ENCODE measurements at places on chromosomes 2 and 18. TPM values are rescaled to one million over a fixed set of nuclear protein-coding genes. Genes with fewer than 3 reads are reported as not detected.

TFCP2L1 gene
- polyA plus RNA-seq, result 0.17 TPM

AGXT gene
- polyA plus RNA-seq, result 0.04 TPM

KHK gene
- polyA plus RNA-seq, result 2.7 TPM

AP1S3 gene
- polyA plus RNA-seq, result 0.46 TPM

CAPN13 gene
- polyA plus RNA-seq, result not detected

DYSF gene
- polyA plus RNA-seq, result 12.3 TPM

REG3G gene
- polyA plus RNA-seq, result 0.08 TPM

EFR3B gene
- 0.45 TPM for polyA plus RNA-seq

KLF7 gene
- polyA plus RNA-seq, result 31.2 TPM

AFF3 gene
- polyA plus RNA-seq, result 5.9 TPM

RUFY4 gene
- polyA plus RNA-seq, result 0.57 TPM

AOX1 gene
- polyA plus RNA-seq, result 105 TPM

APLF gene
- polyA plus RNA-seq, result 1.0 TPM

STPG4 gene
- polyA plus RNA-seq, result 0.17 TPM

COQ10B gene
- polyA plus RNA-seq, result 16.0 TPM

ATP6V1C2 gene
- polyA plus RNA-seq, result 0.48 TPM

THUMPD2 gene
- polyA plus RNA-seq, result 10.5 TPM

CCDC141 gene
- 0.47 TPM for polyA plus RNA-seq

TNFRSF11A gene
- polyA plus RNA-seq, result 0.70 TPM

GPR55 gene
- 0.13 TPM for polyA plus RNA-seq

HOXD8 gene
- 50.6 TPM for polyA plus RNA-seq

FAM228A gene
- polyA plus RNA-seq, result 1.3 TPM

KLHL30 gene
- polyA plus RNA-seq, result 0.24 TPM

ATOH8 gene
- polyA plus RNA-seq, result 37.3 TPM

CCDC102B gene
- 2.3 TPM for polyA plus RNA-seq

FOXI3 gene
- not detected for polyA plus RNA-seq

LTBP1 gene
- 117 TPM for polyA plus RNA-seq

CCDC74B gene
- polyA plus RNA-seq, result 2.6 TPM

SPR gene
- 26.1 TPM for polyA plus RNA-seq

NCOA1 gene
- 20.2 TPM for polyA plus RNA-seq

TMEM37 gene
- 18.6 TPM for polyA plus RNA-seq

PLGLB1 gene
- 1.3 TPM for polyA plus RNA-seq

TMEM247 gene
- not detected for polyA plus RNA-seq

HOXD13 gene
- polyA plus RNA-seq, result not detected

CHCHD5 gene
- 26.0 TPM for polyA plus RNA-seq

TWIST2 gene
- 14.2 TPM for polyA plus RNA-seq

CDK5R2 gene
- polyA plus RNA-seq, result not detected

Measured in ovary (tissue), 10 donors.